EH (cell line): ENCODE measurements at places on chromosomes 16 and 17.

DNA sequence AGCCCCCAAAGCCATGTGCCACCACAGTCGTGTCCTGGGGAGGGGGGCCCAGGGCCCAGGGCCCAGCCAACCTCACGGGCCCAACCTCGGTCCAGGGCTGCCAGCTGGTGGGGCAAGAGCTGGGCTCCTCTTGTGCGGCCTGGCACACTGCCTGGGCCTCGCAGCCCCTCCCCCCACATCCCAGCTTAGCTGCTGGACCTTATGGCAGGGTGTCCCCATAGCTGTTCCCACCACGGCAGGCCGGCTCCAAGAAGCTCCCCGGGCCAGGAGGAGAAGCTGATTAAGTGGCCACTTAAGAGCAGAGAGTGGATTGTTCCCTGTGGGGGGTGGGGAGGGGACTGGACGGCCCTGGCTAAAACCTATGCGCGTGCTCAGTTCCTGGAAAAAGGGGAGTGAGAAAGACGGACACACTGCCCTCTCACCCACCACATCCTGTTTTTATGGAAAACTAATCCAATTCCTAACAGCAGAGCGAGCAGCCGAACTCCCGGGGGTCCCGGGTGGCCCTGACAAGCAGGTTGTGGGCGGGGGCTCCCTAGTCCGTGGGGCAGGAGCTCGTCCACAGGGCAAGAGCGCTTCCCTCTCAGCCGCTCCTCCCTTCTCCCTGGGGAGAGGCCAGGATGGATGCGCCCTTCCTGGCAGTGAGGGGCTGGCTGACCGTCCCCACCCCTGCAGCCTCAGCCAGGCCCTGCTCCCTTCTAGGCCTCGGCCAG is 16.8 kb downstream of the PIEZO1 start:
- DNase-seq, result no peak

DNA sequence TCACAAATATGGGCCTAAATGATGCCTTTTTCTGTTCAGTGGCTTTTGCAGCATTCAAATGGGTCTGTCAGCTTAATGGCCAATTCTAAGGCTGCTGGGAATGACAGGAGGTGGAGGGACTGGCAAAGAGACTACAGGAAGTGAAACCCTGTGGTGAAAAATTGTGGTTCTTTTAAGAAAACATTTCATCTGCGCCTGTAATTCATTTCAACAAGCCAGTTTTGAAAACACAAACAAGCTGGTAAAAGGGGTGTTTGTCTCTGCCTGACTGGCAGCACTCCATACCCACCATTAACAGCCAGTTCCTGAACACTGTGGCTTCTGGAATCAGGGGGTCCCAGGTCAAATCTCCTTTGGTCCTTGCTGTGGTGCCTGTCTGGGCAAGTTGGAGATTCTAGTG is 3.6 kb upstream of the KDM8 start:
- peak; percentile 62 for DNase-seq

GRCh38 chr17:34379868-34380267 is 16.8 kb upstream of the CCL1 start:
- peak; percentile 11 for DNase-seq

GRCh38 chr16:777826-778225 is 10.4 kb downstream of the RPUSD1 start:
- peak; percentile 53 for DNase-seq

GRCh38 chr16:4166821-4167220 is 50.6 kb upstream of the ADCY9 start:
- no peak for DNase-seq

- DNase-seq, result peak; percentile 57
Observed at GRCh38 chr17:65409381-65409780, 152.1 kb downstream of the AXIN2 start.

DNA sequence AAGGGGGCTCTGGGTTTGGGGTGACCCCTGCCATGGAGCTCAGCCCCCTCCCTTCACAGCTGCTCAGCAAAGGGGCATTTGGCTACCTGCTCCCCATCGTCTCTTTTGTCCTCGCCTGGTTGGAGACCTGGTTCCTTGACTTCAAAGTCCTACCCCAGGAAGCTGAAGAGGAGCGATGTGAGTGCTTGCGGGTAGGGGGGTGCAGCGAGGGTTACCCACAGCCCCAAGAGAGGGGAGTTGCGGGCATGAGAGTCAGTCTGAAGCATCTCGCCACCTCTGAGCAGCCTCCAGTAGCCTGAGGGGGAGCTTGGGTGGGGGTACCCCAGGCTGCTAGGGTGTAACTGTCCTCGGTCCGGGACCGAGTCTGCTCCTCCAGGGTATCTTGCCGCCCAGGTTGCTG is 6.8 kb upstream of the TCAP start:
- DNase-seq, result no peak

DNA sequence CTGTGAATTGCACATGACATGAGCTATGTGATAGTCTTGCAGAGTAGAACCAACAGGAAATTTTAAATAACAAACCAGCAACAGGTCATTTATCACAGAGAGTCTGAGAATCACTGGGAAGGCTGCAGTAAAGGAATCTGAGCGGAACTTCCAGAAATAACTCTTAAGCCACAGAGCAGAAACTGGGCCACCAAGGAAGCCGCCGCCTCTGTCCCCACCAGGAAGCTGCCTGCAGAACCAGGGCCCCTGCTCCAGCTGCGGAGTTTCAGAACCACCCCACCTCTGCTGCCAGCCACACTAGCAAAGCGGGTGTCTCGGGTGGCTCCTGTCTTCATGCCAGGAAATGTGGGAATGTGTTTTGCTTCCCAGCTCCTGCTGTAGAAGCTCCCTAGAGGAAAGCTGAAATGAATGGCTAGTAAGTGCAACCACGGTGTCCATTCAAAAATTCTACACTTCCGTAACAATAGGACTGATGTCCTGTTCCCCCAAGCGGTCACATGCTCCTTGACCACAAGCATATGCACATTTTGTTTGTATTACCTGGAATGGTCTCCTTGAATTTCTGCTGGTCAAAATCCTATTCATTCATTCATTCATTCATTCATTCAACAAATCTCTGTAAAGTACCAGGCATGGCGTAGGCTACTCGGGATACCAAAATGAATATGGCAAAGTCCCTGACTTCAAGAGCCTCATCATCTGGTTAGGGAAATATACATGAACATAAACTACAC is 7.7 kb upstream of the ITPRIPL2 start:
- DNase-seq, result peak; percentile 37

DNA sequence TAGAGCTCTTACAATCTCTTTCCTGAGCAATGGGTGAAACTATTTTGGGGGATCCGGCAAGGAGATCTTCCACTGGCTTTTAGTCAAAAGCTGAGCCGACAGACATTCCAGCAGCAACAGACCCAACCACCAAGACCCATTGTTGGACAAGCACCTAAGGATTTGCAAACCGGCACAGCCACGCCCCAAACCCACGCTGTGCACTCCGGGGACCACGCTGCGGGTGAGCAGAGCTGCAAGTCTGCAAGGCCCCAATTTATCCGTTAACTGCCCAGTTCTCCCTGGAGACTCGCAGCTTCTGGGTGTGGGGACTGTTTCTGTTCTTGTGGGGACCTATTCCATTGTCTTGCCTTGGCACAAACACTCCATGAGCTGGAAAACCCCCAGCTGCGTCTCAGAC is 45.9 kb downstream of the C16orf95 start:
- DNase-seq, result no peak

DNA sequence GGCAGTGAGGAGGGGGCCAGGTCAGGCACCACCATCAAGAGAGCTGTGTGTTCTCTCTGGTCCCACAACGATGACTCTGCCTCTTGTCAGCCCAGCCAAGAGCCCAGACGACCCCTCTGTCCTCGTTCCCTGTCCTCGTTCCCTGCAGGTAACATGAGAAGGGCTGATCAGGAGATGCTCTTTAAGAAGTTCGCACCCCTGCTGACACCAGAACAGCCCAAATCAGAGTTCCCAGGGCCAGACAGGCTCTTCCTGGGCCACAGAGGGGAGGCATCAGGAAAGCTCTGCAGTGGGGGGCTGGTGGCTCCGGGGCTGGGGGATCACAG is 13.5 kb upstream of the DNAI2 start:
- DNase-seq, result no peak

DNA sequence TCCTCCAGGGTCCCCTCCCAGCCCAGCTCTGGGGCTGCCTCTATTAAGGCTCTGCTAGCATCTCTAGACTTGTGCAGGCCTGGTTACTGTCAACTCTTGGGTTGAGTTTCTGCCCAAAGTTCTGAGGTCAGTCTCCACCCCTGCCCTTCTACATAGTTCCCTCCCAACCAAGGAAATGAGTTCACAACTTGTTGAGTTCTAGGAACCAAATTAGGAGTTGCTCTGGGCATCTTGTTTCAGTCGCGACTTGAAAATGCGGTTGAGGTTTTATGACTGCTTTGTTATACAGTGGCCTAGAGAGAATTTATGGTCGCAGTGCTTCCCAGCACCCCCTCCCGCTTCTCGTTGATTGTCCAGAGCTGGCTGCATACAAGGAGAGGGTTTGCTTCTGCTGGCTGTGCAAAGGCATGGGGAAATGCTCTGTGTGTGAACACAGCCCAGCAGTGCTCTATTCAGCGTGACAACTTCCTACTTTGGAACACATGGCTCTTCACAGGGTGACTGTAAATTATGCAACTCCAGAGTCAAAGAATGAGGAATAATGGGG is 20.2 kb downstream of the GNAO1 start:
- DNase-seq, result peak; percentile 98

GRCh38 chr16:20768121-20768520 is 4.3 kb downstream of the ACSM3 start:
- peak; percentile 0 for DNase-seq

GRCh38 chr17:59160157-59161025 is 4.8 kb downstream of the PRR11 start:
- DNase-seq, result no peak

DNA sequence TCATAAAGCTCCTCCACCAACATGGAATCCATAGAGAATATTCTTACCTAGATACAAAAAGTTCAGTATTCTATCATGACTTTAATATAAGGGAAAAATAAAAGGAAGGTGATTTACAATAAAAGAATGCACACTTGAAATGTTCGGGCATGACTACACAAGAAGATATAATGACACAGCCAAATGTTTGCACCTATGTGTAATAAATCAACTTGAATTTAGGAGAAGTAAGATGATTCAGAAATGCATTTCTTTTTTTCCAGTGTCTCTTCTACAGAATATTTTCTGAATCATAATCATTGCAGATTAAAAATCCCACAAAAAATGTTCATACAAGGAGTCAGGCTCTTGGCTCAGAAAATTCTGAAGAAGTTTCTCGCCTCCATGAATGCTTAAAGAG is 404.0 kb upstream of the HSBP1 start:
- peak; percentile 81 for DNase-seq

GRCh38 chr17:64531955-64532371 is 25.2 kb downstream of the CEP95 start:
- DNase-seq, result peak; percentile 72

- no peak for DNase-seq
Observed at GRCh38 chr16:88276591-88276990, 106.2 kb upstream of the ZNF469 start.

GRCh38 chr17:5715478-5715877 is 131.2 kb upstream of the NLRP1 start:
- peak; percentile 3 for DNase-seq

DNA sequence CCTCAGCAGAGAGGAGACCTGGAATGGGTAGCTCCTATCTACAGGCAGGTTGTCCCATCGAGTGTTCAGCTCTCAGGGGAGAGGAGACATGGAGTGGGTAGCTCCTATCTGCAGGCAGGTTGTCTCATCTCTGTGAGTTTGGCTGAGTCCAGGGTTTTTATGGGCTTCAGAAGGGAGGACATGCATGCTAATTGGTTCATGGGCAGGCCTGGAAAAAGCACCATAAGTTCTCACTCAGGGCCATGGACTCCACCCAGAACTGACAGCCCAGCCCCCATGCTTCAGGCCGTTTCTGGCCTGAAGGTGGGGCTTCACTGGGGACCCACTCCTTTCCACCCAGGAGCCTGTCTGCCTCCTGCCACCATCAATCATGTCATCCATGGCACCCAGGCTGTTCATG is 84.0 kb downstream of the CYB561 start:
- DNase-seq, result no peak

- peak; percentile 93 for DNase-seq
Observed at GRCh38 chr16:56910654-56911539, 21.0 kb upstream of the HERPUD1 start.

- peak; percentile 39 for DNase-seq
Observed at GRCh38 chr17:83110735-83111134, 31.3 kb downstream of the METRNL start.

DNA sequence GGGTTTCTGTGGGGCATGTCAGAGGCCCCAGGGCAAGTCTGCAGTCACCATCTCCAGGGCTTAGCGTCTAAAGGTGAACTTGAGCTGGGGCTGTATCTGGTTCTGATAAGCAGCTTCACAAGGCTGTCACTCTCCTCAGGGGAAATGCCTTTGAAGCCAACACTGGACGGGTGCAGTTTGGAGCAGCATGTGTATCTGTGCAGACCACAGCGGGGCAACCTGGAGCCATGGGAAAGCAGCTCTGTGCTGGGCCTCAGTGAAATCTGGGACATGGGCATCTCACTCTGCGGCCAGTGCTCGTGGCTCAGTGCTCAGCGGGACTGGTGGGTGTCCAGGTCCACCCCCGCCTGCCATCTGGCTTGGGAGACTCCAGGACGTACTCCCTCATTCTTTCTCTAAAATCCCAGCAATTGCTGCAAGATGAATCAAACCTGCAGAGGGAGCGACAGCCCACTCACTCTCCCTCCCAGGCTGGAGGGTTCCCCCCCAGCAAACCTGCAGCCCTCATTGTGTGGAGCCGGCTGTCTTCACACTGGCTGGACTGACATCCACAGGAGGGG is 63.5 kb downstream of the PRMT7 start:
- no peak for DNase-seq

- DNase-seq, result peak; percentile 69
Observed at GRCh38 chr16:11202260-11203091, 53.5 kb downstream of the SOCS1 start.

DNA sequence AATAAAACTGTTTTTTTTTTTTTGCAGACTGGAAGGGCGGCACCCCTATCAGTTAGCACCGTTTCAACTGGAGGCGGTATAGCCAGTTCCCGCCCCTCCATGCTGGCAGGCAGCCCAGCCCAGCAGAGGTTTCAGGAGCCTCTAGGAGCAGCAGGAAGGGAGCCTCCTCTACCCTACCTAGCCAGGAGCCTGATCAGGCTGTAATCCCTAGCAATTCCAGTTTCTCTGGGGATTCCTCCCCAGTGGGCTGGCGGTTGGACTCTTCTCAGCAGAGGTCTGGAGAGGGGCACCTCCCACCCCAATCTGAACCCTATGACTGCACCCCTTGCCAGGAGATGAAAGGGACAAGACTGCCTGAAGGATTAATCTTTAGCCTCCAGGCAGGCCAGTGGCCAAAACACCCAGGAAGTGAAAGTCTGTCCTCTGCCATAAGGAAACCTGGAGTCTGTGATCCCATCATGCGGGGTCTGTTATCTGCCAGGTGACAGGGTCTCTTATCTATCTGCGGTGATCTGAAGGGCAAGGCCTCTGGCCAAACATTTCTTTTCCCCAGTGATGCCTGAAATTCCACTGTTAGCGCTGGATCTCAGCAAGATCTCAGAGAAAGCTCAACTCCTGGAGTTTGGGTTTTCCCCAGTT is 4.9 kb upstream of the CDH1 start:
- DNase-seq, result peak; percentile 23

DNA sequence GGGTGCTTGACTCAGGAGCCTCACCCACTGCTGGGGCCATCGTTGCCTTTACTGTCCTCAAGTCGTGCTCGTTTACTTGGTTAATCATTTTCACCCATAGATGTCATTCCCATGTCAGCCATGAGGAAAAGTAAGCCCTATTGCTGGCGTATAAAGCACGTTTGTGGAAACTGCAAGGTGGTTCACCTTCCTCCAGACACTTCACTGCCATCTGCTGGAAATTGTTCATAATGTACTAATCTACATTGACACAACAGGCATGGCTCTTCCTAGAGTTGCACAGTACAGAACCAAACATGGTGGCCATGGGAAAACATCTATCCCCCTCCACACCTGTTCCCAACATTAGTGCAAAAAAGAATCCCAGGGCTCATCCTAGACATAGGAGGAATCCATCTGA is 116.6 kb downstream of the ZNF18 start:
- DNase-seq, result no peak
